ENCODE measurements at places on chromosomes 4 and X. TPM values are rescaled to one million over a fixed set of nuclear protein-coding genes. Genes with fewer than 3 reads are reported as not detected.

Gene NRK
- not detected for total RNA-seq

Gene CXXC4
- total RNA-seq: not detected

Gene RBM47
- 2.1 TPM for total RNA-seq

DNA sequence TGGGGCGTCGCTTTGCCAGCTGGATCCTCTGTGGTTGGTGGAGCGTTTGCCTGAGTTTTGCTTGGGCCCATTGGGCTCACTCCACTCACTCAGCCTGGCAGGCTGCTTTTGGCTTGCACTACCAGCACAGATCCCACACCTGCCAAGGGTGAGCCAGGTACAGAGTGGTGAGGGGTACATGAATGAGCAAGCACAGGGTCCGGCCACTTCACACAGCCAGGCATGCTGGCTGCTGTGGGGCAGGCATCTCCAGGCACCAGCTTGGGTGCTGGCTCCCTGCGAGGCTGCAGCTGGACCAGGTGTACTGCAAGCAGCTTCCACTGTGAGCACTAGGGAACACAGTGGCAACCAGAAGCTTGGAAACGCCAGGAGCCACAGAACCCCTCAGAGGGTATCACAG lies 60.1 kb upstream of the NPNT start:
- no peaks in the 10 kb centered on the region for H3K27me3 ChIP-seq
- no peak overlapping the region for H3K4me3 ChIP-seq
- H3K4me1 ChIP-seq: no peaks in the 10 kb centered on the region
- H3K36me3 ChIP-seq: peaks cover 6% of the 10 kb centered on the region

DNA sequence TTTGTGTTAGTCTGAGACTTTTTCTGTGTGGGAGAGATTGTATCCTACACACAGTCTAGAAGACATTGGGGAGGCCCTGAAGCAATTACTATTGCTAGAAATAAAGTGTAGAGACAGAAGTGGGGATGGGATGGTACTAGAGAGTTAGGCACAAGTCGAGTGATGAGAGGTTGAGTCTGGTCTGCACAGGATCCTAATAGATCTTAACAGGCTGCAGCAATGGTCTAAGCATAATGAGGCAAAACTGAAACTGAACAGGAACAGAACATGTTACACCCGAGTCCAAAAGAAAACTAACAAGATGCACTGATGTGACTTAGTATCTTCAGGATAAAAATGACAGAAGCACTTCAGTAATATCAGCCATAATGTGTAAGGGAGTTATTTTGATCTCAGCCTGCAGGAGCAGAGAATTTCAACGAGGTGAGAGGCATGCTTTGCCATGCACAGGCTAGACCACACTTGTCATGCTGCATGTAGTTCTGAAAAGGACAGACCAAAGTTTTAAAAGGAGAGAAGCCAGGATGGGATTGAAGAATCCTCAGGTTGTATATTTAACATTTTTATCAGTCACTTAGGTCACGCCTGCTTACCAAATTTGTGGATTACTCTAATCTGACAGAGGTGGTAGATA lies 205.8 kb upstream of the BOD1L1 start:
- no peak for DNase-seq
- no peak overlapping the region for H3K4me3 ChIP-seq
- no peaks in the 10 kb centered on the region for H3K27me3 ChIP-seq
- H3K36me3 ChIP-seq: no peaks in the 10 kb centered on the region

- no peak overlapping the region for H3K4me3 ChIP-seq
- H3K27ac ChIP-seq: no peak overlapping the region
- no peaks in the 10 kb centered on the region for H3K27me3 ChIP-seq
- DNase-seq: no peak
- no peaks in the 10 kb centered on the region for H3K4me1 ChIP-seq
Measured at GRCh38 chr4:91288702-91289311, 1015.0 kb upstream of the GRID2 start.

- DNase-seq: no peak
- no peak overlapping the region for H3K4me3 ChIP-seq
- H3K36me3 ChIP-seq: no peaks in the 10 kb centered on the region
- H3K27me3 ChIP-seq: peaks cover 24% of the 10 kb centered on the region
- no peak overlapping the region for H3K27ac ChIP-seq
Measured at GRCh38 chrX:153672531-153673427, 834 bp downstream of the PNCK start.

Data from activated CD4-positive, alpha-beta memory T cell treated with anti-CD3 and anti-CD28 coated beads, Interleukin-2, amount 10 ng/mL, durations not matched to agents 7 days and 5 days (primary cell).